Fibroblast of the conjunctiva (primary cell): ENCODE measurements at places on chromosomes 11 and 22.

DNA sequence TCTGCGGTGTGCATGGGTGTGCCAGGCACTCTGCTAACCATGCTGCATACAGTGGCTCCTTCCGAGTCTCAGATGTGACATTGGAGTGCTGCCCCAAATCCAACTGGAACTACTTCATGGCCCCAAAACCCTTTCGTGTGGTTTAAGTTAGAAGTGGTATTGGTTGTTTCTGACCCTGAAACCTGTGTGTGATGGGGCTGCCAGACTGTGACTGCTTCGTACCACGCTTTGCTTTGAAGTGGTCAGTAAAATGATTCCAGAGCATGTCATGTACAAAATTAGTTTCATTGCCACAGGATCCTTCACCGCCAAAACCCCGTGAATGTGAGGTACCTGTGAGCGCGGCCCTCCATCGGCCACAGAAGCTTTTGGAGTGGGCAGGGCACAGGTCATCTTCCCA lies 142.2 kb downstream of the WNT7B start:
- DNase-seq = no peak

- DNase-seq = no peak
These were observed 582.3 kb upstream of the CHORDC1 start for GRCh38 chr11:90805172-90805571.

DNA sequence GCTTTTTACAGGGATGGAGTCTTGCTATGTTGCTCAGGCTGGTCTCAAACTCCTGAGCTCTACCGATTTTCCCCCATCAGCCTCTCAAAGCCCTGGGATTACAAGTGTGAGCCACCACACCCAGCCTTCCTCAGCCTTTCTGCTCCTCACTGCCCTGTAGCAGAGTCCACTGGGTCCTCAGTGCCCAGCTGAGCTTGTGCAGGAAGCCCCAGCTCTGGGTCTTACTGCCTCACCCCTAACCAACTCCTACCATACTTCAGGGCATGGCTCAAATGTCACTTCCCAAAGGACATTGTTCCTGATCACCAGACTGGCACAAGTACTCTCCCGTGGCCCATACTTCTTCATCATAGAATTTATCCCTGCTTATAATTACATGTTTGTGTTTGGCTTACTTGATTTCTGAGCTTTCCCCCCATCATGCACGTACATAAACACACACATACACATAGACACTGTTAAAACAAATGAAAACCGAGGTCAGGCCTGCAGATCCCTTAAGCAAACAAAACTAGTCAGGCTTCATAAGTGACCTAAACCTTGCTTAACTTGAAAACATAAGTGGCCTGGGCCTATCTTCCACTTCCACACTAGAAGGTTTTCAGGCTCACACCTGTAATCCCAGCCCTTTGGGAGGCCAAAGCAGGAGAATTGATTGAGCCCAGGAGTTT lies 14.0 kb upstream of the SLC43A3 start:
- no peak for DNase-seq

- peak; percentile 66 for DNase-seq
These were observed 31.2 kb downstream of the RRP8 start for GRCh38 chr11:6572215-6572614.

GRCh38 chr11:63277345-63277943 lies 34.0 kb upstream of the SLC22A25 start:
- no peak for DNase-seq

DNA sequence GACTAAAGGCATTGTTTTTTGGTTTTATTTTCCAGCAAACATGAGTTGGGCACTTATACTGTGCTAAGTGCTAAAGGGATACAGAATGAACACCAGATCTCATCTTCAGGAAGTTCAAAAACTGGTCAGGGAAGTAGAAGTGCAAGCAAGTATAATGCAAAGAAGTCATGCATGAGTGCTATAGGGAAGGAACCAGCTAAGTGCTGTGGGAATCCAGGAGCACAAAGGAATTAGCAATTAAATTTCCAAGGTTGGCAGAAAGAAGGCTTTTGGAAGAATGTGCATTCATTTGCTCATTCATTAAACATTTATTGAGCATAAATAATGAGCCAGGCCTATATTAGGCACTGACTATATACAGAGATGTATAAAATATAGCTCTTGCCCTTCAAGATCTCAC lies 143.7 kb upstream of the ARHGAP42 start:
- DNase-seq = no peak

- DNase-seq = no peak
These were observed 580.5 kb downstream of the INSC start for GRCh38 chr11:15695096-15695721.

- peak; percentile 52 for DNase-seq
These were observed 10.0 kb downstream of the PPM1F start for GRCh38 chr22:21942407-21943343.

- DNase-seq = no peak
These were observed 34.1 kb downstream of the PPME1 start for GRCh38 chr11:74205181-74205580.
